B cell (primary cell): ENCODE measurements at places on chromosomes 4 and X.
A peak's percentile ranks its signal among the peaks of the same experiment; 100 is the strongest.

DNA sequence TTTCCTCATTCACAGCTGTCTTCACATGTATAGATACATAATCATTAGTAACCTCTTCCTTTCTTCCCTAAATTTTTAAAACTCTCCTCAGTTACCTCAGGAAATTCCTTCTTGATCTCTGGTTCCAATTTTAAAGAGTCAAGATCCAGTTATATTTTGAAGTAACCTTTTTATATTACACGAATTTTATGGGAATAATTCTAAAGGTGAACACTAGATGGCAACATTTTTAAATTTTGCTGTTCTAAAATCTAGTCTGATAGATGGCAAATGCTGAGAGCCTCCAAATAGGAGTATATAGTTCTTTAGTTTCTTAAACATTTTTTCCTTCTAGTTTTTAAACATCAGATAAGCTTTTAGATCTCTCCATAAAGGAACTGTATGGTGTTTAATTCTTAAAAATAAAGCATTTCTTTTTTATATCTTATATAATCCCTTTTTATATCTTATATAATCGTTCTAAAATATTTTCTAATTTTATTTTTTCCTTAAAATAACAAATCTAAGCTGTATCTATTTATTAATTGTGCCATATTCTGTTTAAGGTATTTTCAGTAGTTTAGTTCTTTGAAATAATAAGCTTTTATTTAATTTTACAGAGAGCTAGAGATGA is 37.9 kb upstream of the PAPSS1 start:
- peak; percentile 18 for DNase-seq

DNA sequence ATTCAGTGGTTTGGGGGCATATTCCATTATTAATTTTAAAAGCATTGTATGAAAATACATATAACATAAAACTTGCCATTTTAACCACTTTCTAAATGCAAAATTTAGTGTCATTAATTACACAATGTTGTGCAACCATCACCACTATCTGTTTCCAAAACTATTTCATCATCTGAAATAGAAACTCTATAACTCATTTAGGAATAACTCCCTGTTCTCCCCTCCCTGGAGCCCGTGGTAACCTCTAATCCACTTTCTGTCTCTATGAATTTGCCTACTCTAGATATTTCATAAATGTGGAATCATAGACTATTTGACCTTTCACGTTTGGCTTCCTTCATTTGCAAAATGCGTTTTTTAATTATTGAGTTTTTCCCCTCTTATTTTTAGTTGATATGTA is 101.4 kb upstream of the GPC4 start:
- DNase-seq: no peak

DNA sequence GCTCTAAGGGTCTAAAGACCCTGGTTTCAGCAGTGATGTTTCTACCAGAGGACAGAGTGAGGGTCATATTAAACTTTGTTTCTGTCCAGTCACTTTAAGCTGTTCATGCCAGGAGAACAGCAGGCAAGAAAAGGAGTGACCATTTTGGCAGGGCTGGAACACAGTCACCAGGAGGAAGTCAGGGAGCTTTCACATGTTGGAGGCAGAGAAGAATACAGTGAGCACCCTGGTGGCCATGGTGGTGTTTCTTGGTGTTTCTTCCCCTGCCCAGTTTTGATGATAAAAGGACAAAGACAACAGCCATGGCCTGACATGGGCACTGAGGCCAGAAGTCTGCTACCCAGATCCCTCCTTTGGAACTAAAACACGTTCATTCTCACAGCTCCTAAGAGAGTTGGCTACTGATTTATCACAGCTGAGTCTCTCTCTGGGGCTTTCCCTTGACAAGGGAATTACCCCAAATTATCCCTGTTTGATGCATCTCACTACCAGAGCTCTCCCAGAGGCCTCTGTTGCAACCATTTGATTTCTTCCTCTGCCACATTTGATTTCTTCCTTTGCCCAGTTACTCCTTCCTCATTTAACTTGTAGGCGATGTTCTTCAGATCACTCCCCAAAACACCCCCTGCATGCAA is 106.4 kb upstream of the NWD2 start:
- no peak for DNase-seq

GRCh38 chr4:148270630-148271029 is 171.6 kb downstream of the NR3C2 start:
- no peak for DNase-seq

- no peak for DNase-seq
These were observed 45.6 kb downstream of the SEL1L3 start for GRCh38 chr4:25817059-25817681.
